ENCODE measurements at places on chromosomes 6 and 20.

DNA sequence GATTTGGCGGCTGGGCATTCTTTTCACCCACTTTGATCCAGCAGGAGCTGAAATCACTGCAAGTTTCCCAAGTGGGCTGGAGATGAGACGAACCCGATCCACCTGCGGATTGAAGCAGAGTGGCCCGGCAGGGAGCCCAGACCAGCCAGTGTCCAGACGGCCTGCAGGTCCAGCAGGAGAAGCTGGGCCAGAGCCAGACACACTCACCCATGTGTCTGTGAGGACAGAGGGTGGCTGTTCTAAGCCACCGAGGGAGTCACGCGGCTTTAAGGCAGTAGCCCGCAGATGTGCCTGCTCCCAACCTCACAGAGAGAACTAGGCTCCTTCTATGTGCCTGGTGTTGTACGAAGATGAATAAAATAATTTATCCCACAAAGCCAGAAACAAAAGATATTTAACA is 200.7 kb downstream of the WDR27 start:
- no peak for DNase-seq

GRCh38 chr6:90314514-90314913 is 17.9 kb upstream of the BACH2 start:
- DNase-seq, result no peak

GRCh38 chr20:47360297-47361056 is 4.0 kb upstream of the ZMYND8 start:
- no peak for DNase-seq

GRCh38 chr6:89452281-89452680 is 19.3 kb downstream of the ANKRD6 start:
- DNase-seq, result no peak

GRCh38 chr6:124197148-124197547 is 393.5 kb downstream of the NKAIN2 start:
- DNase-seq, result no peak

DNA sequence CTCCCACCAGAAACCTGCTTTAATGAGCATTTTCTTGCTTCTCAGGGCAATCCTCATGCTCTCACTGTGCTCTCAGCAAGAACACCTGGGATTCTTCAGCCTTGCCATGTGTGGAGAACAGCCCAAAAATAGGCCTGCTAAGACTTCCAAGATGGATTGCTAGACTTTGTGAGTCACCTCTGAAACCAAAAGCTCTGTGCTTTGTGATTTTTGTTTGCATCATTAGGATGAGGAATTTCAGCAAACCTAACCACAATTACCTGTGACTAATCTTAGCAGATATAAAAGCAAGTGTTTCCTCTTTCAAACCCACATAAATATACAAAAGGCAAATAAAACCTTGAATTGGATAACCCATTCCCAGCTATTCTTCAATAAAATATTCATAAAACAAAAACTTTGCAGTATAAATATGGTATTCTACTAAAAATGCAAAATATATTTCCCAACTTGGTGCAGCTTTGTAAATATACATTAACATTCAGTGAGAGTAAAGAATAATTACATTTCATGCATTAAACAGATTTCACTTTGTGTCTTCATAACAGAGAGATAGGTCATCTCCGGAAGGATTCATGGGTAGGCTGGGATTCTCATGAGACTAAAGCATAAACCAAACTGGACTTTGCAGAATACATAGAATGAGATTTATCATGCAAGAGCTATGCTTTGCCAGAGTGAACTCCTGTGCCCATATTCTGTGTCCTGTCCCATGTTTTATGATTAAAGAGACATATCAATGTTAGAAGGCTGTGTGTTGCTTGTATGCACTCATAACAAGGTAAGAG is 33.5 kb downstream of the TPBG start:
- DNase-seq, result no peak

GRCh38 chr6:121770943-121771342 is 335.5 kb downstream of the GJA1 start:
- no peak for DNase-seq

DNA sequence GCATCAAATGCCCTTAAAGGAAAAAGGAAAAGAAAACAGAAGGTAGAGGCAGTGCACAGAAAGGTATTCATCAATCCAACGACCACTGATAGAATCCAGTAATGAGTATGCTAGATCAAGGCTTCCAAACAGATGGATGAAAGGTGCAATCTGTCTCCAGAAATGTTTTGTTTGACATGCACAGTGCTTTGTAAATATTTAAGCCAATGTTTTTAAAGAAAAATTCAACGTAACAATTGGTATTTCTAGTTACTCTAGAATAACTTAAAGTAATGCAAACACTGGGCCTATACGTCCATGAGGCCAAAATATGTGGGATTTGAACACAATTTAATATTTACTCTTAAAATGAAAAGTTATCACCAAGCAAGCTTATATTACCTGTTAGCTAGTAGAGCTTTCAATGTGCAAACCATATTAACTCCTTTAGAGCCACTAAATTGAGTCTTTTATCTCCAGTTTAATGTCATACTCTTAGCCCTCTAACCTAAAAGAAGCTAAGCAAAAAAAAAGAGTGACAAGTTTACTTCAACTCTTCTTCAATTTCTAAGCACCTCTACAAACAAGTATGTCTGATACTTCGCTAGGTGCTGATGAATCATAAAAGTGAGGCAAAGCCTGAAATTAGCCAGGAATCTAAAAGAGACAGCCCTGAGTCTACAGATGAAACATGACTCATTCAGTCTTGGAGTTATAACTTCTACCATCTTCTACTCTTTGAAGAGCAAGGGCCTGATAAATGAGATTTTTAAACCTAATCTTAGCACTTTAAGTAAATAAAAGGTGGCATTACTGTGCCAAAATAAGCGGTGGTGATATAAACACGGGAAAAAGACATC is 169.8 kb downstream of the PTPRK start:
- no peak for DNase-seq

GRCh38 chr6:72522735-72523141 is 99.1 kb upstream of the KCNQ5 start:
- DNase-seq, result no peak

DNA sequence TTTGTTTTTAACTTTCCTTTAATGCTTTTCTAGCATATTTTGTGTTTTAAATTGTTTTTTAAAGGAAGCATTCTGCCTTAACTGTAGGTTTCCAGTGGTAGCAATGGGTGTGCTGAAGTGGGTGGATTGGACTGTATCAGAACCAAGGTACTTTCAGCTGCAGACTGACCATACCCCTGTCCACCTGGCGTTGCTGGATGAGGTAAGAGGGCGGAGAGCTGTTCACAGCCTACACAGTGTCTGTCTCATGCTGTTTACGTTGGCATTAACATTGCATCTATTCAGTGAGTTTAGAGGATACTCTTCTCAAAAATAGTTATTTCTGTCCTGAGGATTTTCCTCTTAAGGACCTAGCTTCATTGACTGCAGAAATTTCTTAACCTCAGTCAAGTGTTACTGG is 11.9 kb downstream of the NELFCD start:
- DNase-seq, result no peak

- DNase-seq, result no peak
Measured at GRCh38 chr6:13466304-13467215, 20.8 kb downstream of the GFOD1 start.

DNA sequence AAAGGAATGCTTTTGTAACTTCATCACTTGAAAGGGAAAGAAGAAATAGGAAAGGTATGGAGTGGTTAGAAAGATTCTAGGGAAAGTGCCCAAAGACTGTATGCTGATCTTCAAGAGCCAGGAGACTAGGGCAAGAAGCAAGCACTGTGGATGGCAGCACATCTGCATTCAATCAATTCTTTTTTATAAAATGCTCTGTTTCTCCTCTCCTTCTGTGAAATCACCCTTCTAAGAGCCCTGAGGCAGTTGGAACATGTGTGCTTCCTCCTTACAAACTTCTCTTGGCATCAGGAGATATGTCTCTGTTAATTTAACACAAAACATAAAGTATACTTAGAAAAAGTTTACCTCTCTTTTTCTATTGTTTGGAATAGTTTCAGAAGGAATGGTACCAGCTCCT is 1162.2 kb upstream of the GJE1 start:
- no peak for DNase-seq

GRCh38 chr6:37406726-37407341 is 26.2 kb upstream of the CMTR1 start:
- DNase-seq, result no peak

DNA sequence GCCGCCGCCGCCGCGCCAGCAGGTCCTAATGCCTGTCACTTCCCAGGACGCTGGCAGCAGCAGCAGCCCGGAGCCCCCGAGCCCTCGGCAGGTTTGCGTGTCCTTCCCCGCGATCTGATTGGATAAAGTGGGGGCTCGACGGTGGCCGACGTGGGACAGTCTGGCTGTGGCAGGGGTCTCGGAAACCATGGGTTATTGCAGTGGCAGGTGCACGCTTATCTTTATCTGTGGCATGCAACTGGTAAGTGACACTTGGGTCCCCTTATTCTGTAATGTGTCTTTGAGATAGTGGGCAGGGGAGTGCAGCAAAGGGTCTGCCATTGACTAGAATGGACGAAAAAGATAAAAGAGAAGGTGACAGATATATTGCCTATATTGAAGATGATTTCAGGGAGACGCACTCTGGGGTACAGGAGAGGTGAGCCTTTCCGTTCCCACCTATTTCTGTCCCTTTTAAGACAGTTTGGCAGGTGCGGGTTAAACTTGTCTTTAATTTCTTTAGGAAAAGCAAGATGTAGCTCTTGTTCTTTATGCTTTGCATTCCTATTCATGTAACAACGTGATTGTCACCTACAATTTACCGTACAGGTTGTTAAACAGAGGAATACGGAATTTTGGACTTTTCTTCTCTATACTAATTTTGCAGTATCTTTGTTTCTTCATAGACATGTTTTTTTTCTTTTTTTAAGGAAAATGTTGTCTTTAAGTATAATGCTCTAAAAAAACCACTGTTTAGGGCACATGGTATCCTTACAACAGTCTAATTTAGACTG is 535 bp downstream of the NKAIN2 start:
- no peak for DNase-seq

DNA sequence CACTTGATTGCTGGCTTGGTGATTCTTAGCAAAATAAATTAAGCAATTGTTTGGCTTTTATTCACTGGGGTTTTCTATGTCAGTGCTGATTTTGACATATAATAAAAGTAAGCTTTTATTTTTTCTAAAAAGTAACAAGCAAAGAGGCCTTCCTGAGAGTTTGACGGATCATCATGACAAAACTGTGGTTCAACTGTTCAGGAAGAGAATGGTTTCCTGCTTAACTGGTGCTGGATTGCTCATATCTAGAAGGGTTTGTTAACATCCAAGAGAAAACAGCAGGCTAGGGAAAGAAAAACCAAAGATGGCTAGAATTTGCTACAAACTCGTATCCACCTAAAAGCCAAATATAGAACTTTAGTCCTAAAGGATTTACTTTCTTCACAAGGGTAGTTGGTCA is 21.2 kb downstream of the SERPINB1 start:
- no peak for DNase-seq

- DNase-seq, result no peak
Measured at GRCh38 chr6:130516604-130517003, 150.8 kb downstream of the TMEM200A start.

DNA sequence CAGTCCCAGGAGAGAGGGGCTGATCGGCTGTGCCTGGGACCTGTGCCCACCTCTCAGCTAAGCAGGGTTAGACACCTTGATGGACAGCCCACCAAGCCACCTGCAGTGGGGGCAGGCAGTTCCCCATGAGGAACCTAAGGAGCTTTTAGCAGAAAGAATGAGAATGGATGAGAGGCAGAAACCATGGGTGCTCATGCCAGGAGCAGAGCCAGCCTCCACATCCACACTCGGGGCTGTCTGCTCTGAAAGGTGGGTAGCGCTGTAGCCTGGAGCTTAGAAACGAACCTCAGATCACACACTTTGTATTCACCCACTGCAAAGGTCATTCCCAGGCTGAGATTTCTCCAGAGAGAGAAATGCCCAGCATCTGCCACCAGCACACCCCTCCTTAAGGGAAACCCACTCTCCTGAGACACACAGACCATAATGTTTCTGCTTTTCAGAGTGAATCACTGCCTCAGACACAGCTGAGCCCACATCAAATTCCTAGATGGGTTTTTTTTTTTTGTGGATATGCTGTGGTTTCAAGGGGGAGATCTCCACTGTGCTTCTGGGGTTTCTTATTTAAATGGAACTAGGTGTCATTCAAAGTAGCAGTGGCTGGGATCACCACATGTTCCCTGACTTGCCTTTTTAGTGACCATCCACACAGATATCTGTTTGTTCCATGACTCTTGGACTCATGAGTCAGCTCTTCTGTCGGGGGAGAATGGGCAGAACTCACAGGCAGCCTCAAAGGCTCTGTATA is 218.9 kb downstream of the EYA2 start:
- DNase-seq, result no peak

DNA sequence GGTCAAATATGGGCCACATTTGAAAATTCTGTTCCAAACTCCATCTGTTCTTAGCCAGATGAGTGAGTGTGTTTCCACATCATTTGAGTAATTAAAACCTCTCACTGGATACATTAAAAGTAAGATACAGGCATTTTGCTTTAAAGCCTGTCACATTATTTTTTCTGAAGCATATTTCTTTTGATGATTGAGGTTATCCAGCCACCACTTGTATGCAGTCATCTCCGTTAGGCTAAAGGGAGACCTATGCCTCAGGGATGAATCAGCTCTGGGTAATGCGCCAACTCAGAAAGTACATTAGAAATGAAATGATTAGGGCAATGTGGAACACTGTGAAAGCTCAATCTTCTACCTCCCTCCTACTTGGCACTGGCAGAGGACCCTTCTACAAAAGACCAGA is 90.7 kb downstream of the SNAP25 start:
- no peak for DNase-seq
